ENCODE measurements at places on chromosomes 2 and 18. TPM values are rescaled to one million over a fixed set of nuclear protein-coding genes. Genes with fewer than 3 reads are reported as not detected.

DNA sequence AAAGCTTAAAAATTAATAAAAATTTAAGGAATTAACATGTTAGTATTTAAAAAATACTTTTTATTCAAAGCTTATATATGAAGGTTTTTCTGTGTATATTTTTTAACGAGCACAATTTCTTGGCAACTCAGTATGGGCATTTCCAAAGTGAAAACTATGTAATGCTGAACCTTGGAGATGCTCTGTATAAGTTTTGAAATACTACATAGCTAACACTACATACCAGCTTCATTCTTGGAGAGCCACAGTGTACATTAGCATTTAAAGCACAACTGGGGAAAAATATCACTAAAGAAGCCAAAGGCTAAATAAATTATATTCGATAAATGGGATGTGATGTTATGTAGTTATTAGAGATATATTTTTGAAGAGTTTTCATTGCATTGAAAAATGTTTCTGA is 446.5 kb downstream of the CCDC85A start:
- DNase-seq: no peak

- DNase-seq: no peak
These were observed 3.4 kb downstream of the WDFY1 start for GRCh38 chr2:223941579-223942277.

- no peak for DNase-seq
These were observed 676.4 kb upstream of the HS6ST1 start for GRCh38 chr2:128995086-128995485.

DNA sequence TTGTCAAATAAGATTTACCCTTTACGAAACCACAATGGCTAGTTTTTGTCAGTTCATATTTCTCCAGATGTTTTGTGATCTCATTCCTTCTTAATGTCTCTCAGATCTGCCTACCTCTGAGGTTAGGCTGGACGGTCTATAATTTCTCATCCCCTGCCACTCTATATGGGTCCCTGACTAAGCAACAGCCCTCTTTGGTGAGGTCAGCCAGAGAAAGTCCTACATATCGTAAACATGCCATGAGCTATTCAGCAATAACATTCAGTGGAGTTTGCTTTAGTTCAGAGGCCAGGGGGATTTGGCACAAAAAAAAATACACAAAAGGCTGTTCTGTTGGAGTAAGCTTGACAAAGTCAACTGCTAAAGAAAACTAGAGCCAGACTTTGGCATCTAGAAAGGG is 192.1 kb upstream of the NCKAP5 start:
- DNase-seq: no peak

- DNase-seq: no peak
These were observed 104.5 kb downstream of the OSBPL6 start for GRCh38 chr2:178298785-178299212.

GRCh38 chr18:3172097-3172496 is 47.7 kb downstream of the MYOM1 start:
- no peak for DNase-seq

DNA sequence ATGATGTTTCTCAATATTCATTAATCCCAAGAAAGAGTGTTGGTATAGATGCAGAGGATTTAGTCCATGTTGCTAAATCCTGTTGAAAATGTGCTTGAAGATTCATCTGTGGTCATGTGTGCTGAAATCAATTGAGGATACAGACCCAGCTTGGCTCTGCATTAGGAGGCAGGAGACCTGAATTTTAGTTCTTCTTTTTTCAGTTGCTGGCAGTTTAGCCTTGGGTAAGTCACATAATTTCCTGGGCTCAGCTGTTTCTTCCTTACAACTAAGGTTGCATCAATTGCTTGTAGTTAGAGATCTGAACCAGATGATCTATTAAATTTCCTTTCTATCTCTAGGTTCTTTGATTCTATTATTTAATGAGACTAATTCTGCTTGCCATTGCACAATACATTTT is 54.4 kb downstream of the SETBP1 start:
- no peak for DNase-seq

DNA sequence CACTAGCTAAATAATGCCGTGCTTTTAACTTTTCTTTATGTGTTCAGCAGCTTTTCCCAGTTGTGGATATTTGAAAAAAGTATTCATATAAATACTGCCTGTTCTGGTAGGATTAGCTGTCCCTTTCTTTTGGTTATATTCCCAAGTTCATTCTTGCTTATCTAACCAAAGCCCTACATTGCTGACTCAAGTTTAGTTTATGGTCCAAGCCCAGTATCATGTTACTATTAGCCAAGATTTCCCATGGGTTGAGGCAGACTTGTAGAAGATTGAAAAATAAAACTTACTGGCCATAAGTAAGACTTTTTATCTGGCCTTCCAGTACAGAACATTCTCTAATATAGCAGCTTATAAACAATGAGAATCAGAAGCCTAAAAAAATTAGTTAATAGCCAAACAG is 49.7 kb upstream of the NFE2L2 start:
- no peak for DNase-seq

GRCh38 chr2:226669905-226670304 is 129.7 kb downstream of the IRS1 start:
- DNase-seq: no peak

The REG3A gene
- total RNA-seq: 4.0 TPM

The ALPG gene
- total RNA-seq: 0.88 TPM

The LDLRAD4 gene
- total RNA-seq: 0.88 TPM
